Breast epithelium (tissue), 4 donors: ENCODE measurements at places on chromosomes 7 and 10. TPM values are rescaled to one million over a fixed set of nuclear protein-coding genes. Genes with fewer than 3 reads are reported as not detected.

Gene ITGB8
- total RNA-seq: 52.1 TPM

Gene TRIL
- total RNA-seq: 8.2 TPM

Gene ACSL5
- total RNA-seq: 31.8 TPM

Gene IKZF1
- 21.3 TPM for total RNA-seq

Gene PTPRZ1
- total RNA-seq: 36.9 TPM

Gene TACC2
- 26.1 TPM for total RNA-seq

Gene SPDYE2B
- total RNA-seq: not detected

Gene STEAP2
- 14.4 TPM for total RNA-seq

Gene WNT8B
- total RNA-seq: not detected

Gene AOC1
- 2.3 TPM for total RNA-seq

Gene APBB1IP
- total RNA-seq: 3.5 TPM

Gene PFKFB3
- 240 TPM for total RNA-seq

Gene ATP6V0E2
- 23.1 TPM for total RNA-seq

Gene ARHGEF35
- 4.3 TPM for total RNA-seq

Gene TPST1
- 23.3 TPM for total RNA-seq

Gene DKK1
- 3.3 TPM for total RNA-seq

Gene CHRM2
- not detected for total RNA-seq

Gene SAP25
- total RNA-seq: 2.2 TPM

Gene SDK1
- 6.6 TPM for total RNA-seq

Gene PDK4
- 507 TPM for total RNA-seq

Gene FGL2
- 17.4 TPM for total RNA-seq

Gene GPRIN2
- 6.9 TPM for total RNA-seq

Gene EBF3
- 4.2 TPM for total RNA-seq

Gene NUTM2D
- 2.4 TPM for total RNA-seq

Gene STAG3
- 1.3 TPM for total RNA-seq

Gene ZNF488
- total RNA-seq: 0.44 TPM

Gene SAMD8
- total RNA-seq: 41.0 TPM

Gene GTF2IRD2
- total RNA-seq: 16.4 TPM

Gene CYP3A4
- 0.59 TPM for total RNA-seq

Gene BMPER
- total RNA-seq: 6.9 TPM

Gene IDE
- 39.5 TPM for total RNA-seq

Gene AKR1C4
- not detected for total RNA-seq

Gene ADIRF
- 288 TPM for total RNA-seq

Gene ANXA8
- 29.4 TPM for total RNA-seq

Gene EN2
- total RNA-seq: 0.32 TPM

Gene STEAP1
- total RNA-seq: 75.1 TPM

Gene CELF2
- 178 TPM for total RNA-seq

Gene FKBP9
- total RNA-seq: 74.9 TPM

Gene SRRM3
- total RNA-seq: 7.9 TPM

Gene ST7
- 41.4 TPM for total RNA-seq

Gene MUC12
- 5.2 TPM for total RNA-seq

Gene AP3M1
- total RNA-seq: 23.2 TPM

Gene FANK1
- 2.6 TPM for total RNA-seq

Gene GIMAP1
- total RNA-seq: 3.5 TPM

Gene FGFBP3
- 0.59 TPM for total RNA-seq

Gene LRRD1
- 0.16 TPM for total RNA-seq

Gene SLC29A4
- 1.3 TPM for total RNA-seq

Gene UCN3
- total RNA-seq: not detected

Gene ALOX5
- total RNA-seq: 67.5 TPM

Gene GRID2IP
- total RNA-seq: 0.88 TPM

Gene NCF1
- 5.0 TPM for total RNA-seq

Gene SEMA3D
- total RNA-seq: 3.5 TPM

Gene ABCA13
- total RNA-seq: under 0.01 TPM

Gene CALML5
- total RNA-seq: 31.1 TPM

Gene FEZF1
- not detected for total RNA-seq

Gene SCART1
- total RNA-seq: 3.7 TPM

Gene IRF5
- 11.1 TPM for total RNA-seq
